Renal cortex interstitium (tissue), 15 donors: ENCODE measurements at places on chromosomes 3 and 15. TPM values are rescaled to one million over a fixed set of nuclear protein-coding genes. Genes with fewer than 3 reads are reported as not detected.

The PAQR5 gene
- polyA plus RNA-seq, result 27.0 TPM

The ELP6 gene
- polyA plus RNA-seq, result 49.3 TPM

The GOLGA6L25 gene
- polyA plus RNA-seq, result not detected

- DNase-seq, result no peak
Measured at GRCh38 chr3:149810846-149811245, 2.2 kb upstream of the RNF13 start.

GRCh38 chr3:8864402-8865350, 95.3 kb upstream of the OXTR start:
- no peak for DNase-seq
